ENCODE measurements at places on chromosomes 5 and 9.

GRCh38 chr5:163566678-163567077, 61.3 kb downstream of the MAT2B start:
- no peak for DNase-seq

GRCh38 chr5:172045315-172045632, 38.8 kb upstream of the FBXW11 start:
- no peak for DNase-seq

DNA sequence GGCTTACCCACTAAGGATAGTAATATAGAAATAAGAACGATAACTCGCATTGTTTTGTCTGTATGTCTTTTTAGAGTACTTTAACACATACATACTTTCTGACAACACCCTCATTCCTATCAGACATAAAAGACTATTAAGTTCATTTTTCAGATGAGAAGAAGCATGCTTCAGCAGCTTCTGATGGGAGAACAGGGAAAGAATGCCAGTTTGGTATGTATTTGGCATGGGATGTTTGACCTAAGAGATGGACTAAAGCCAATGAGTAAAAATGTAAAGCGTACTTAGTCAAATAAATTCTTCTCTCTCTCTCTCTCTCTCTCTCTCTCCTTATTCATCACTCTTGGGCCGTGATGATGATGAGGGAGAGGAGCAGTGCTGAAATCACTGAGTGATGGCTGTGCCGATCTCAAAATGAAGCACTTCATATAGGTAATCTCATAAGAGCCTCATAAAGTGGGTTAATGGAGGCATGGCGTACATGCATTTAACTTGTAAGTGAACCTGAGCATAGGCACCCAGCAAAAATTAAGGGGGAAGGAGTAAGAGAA, 71.5 kb downstream of the SLIT3 start:
- DNase-seq, result no peak

DNA sequence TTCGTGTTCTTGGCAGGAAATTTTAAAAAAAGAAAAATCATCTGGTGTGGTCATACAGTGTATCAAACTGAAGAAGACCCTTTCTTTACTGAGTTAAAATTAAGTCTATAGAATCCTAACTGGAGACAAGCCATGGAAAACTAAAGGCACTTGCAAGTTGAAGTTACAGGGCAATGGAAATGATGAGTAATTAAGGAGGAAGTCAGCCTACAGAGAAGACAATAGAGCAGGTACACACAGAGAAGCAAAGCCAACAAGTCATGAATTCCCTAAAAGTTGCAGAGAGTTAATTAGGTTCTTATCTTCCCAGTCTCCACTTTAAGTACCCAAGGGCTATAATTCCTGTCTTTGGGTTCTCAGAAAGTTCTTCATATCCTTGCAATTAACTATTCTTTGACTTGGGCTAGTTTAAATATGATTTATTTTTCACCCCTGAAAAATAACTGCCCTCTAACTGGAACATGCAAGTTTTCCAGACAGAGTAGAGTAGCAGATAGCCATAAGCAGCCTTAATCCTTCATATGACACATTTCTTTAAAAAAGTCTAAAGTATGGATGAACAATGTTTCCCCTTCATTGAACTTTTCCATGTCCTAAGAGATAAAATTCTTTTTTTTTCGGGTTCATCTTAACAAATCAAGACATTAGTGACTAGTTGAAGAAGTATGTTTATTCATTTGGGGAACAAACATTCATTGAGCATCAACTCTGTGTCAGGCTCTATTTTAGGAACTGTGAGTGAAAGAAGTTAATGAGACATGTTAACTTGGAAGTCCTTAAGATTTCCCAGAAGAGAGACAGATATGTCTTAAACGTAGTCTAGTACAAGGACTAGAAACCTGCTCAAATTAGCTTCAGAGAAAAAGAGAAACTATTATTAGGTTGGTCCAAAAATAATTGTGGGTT, 5.2 kb upstream of the ITGA2 start:
- DNase-seq, result no peak

GRCh38 chr5:93622240-93622885, 39.3 kb downstream of the NR2F1 start:
- DNase-seq, result no peak

- no peak for DNase-seq
These were observed 32.0 kb downstream of the PAM start for GRCh38 chr5:102787134-102787533.

DNA sequence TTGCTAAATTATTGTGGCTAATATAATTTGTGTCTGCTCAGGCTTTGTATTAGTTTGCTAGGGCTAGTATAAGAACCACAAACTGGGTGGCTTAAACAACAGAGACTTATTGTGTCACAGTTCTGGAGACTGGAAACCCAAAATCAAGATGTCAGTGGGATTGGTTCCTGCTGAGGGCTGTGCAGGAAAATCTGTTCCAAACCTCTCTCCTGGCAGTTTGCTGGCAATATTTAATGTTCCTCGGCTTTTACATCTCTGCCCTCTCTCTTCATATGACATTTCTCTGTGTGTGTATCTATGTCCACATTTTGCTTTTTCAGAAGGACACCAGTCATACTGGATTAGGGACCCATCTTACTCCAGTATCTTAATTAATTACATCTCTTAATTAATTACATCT, 498.8 kb upstream of the CD180 start:
- no peak for DNase-seq

GRCh38 chr5:135976216-135976615, 21.4 kb upstream of the LECT2 start:
- DNase-seq, result no peak

- DNase-seq, result no peak
These were observed 155.0 kb upstream of the TSLP start for GRCh38 chr5:110916381-110917049.

- DNase-seq, result no peak
These were observed 71.0 kb downstream of the MED10 start for GRCh38 chr5:6307304-6307703.

DNA sequence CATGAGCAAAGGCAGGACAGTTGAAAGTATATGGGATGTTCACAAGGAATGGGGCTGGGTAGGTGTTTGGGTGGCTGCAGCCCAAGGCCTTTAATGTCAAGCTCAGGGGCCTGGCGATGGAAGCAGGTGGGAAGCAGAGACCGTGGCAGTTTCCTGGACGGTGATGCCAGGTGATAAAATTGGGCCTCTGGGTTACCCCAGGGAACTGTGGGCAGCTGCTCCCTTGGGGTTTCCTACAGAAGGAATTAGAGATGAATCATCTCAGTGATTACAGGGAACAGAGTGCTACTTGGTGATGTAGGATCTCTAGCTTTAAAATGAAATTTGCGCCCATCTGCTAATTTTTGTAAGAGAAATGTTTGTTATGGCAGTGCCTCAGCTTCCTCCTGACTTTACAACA, 39.2 kb downstream of the TSTD2 start:
- DNase-seq, result no peak

- no peak for DNase-seq
These were observed 51.0 kb downstream of the PTPDC1 start for GRCh38 chr9:94135222-94135621.

- DNase-seq, result no peak
These were observed 240.3 kb downstream of the CACNA1B start for GRCh38 chr9:138117836-138118235.

DNA sequence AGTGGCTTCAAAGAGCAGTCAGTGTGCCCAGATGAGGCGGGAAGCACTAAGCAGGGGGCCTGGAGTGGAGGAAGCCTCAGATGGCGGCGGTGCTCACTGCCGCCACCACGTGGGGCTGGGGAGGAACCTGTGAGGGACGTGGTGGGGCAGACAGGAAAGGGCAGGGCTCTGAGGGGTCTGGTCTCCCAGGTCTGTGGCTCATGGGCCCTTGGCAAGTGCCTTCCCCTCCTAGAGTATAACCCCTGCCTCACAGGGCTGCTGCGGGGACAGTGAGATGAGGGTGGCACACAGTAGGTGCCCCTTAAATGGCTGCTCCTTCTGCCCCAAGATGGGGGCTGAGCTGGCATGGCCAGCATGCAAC, 26.6 kb downstream of the NR5A1 start:
- DNase-seq, result no peak

DNA sequence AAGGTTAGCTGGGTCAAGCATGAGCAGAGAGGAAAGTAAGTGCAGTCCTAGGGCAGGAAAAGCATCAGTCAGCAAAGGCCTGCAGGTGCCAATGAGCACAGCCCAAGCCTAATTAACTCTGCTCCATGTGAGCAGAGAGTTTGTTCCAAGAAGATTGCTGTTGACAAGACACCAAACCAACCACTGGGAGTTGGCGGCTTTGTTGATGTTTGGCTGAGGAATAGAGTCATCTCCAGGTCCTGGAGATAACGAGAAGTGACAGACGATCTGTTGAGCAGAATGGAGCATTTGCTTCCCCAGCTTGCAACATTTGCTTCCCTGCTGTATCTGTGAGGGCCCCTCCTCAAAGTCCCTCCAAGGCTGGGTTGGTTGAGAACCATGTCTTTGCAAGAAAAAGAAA, 68.2 kb downstream of the FAM114A2 start:
- no peak for DNase-seq

DNA sequence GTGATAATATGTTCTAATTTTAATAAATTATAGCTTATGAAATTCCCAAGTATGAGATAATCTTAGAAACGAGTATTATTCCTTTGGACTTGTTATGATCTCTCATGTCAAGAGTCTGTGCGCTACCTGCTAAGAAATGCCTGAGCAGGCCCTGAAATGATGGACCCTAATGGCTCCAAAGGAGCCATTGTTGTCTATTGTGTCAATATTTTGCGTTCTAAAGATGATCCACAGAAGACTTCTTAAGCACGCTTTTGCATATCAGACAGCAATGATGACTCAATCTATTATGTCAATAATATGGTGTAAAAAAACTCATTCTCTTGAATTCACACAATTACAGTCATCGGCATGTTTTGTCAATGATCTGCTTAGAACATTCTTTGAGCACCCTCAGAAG, 306.1 kb downstream of the KIAA0825 start:
- DNase-seq, result no peak

GRCh38 chr9:137116027-137116507, 1.5 kb upstream of the DPP7 start:
- no peak for DNase-seq

- DNase-seq, result no peak
These were observed 827.2 kb downstream of the MAT2B start for GRCh38 chr5:164332349-164333196.

- DNase-seq, result no peak
These were observed 313.5 kb downstream of the ICE1 start for GRCh38 chr5:5736007-5736406.

DNA sequence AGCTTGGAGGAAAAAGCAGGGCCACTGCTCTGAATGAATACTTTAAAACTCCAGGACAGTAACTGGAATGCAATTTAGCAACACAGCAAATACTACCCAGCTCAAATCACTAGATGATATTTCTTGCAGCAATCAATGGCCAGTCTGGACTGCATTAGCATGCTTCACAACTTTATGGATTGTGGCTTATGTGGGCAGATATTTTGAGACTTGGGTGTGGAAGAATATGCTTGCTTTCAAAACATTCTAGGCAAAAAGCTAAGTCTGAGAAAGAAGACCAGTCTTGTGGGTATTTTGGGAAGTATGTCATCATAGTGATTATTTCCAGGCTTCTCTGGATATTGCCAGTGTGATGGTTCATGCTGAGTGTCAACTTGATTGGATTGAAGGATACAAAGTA, 3.1 kb downstream of the RANBP3L start:
- no peak for DNase-seq

GRCh38 chr9:123763910-123764588, 165.9 kb downstream of the DENND1A start:
- DNase-seq, result no peak

DNA sequence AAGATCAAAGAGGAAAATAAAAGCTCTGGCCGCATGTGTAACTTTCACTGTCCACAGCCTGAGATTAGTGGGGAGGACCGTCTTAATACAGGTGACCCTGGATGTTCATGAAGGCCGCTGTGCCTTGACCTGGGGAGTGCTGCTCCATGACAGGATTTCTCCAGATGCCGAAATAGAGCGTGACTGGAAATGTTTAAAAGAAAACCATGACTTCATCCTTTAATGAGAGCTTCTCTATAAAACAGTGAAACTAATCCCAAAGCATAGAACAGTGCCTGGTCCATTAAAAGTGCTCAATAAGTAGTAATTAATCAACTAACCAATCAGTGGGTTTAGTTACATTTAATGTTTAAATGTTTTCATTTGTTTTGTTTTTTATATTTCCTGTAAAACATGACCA, 62.7 kb downstream of the ERAP1 start:
- DNase-seq, result no peak

DNA sequence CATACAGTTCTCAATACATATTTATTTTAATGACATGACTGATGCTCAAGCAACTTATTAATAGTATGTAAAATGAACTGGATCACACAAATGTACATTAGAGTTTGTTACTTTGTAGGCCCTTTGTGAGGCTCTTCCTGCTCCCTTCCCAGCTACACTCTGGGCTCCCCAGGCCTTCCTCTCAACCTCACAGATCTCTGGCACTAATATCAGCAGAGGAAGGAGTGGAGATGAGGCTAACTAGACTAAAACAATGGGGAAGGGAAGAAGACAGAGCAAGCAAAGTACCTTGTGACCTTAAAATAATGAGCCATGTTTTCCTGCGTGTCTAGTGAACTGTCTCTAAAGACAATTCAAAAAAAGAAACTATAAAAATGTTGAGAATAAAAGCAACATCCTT, 30.3 kb upstream of the TEK start:
- DNase-seq, result no peak

- no peak for DNase-seq
These were observed 90.8 kb upstream of the EGFLAM start for GRCh38 chr5:38167562-38167996.

DNA sequence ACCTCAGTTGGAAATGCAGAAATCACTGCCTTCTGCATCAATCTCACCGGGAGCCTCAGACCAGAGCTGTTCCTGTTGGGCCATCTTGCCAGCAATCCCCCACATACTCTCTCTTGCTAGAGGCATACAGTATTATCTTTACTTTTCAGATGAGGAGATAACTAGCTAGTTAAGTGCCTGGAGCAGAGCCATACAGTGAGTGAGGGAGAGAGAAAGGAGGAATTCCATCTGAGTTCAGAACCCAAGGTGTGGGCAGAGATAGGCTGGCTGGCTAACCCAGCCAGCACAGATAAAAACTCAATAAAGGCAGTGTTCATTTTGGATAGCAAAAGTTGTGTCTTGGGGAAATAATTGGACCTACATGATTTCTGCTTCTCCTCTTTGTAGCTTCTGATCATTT, 268.0 kb upstream of the KIF2A start:
- DNase-seq, result no peak

GRCh38 chr5:17481378-17481777, 16.7 kb upstream of the TAF11L2 start:
- DNase-seq, result no peak

GRCh38 chr5:15664961-15665360, 165.0 kb downstream of the FBXL7 start:
- no peak for DNase-seq
